ENCODE measurements at places on chromosomes 4 and X.

DNA sequence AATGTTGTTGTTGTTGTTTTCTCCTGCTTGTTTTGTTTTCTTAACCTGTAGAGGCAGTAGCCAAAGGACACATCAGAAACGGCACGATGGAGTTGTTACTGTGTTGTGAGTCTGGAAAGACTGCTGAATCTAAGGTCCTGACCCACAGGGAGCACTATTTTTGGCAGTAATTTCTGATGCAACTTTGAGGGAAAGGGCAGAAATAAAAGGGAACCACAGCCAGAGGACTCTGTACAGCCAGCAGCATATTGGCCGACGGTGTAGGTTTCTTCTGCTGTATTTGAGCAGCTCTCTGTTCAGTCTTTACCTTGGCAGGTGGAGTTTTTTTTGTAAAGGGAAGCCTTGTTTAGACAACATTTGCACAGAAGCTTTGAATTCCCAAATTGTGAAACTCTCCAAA is 203.0 kb upstream of the GPR101 start:
- DNase-seq = no peak

DNA sequence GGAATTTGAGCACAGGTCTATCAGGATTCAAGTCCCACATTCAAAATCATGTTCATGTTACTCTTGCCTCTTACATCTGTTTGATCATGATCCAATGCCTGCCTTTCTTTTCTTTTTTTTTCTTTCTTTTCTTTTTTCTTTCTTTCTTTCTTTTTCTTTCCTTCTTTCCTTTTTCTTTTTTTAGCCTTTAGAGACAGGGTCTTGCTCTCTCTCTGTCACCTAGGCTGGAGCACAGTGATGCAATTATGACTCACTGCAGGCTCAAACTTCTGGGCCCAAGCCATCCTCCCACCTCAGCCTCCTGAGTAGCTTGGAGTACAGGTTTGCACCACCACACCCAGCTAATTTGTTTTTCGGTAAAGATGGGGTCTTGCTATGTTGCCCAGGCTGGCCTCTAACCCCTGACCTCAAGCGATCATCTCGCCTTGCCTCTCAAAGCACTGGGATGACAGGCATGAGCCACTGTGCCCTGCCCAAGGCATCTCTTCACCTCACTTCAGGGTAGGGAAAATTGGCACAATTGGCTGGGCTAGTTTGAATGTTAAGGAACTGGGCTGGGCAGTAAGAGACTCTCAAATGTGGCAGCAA is 359.2 kb downstream of the FBXW7 start:
- DNase-seq = no peak

DNA sequence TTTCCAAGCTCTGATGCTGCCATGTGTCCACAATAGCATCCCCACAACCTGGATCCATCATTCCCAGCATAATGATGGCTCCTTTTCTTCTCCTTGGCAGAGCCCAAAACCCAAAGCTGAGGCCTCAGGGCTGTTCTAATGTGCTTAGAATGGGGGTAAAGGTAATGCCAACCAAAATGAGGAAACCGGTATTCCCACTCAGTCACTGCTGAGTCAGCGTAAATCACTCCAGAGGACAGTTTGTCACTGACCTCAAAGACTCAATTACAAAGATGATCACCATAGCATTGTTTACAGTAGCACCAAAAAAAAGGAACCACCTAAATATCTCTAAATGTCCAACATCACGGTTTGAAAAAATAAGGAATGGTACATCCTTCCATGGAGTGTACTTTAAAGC is 41.2 kb downstream of the OTOP1 start:
- DNase-seq = no peak

- DNase-seq = peak; percentile 34
Observed at GRCh38 chr4:140152751-140153418, 1.1 kb downstream of the MAML3 start.

- no peak for DNase-seq
Observed at GRCh38 chr4:40963897-40964478, 214.2 kb downstream of the NSUN7 start.

All from stimulated activated CD4-positive, alpha-beta T cell treated with anti-CD3 and anti-CD28 coated beads, Interleukin-4, amount 100 ng/mL, for 24 hours (primary cell).